ENCODE measurements at places on chromosomes 5 and 9.

DNA sequence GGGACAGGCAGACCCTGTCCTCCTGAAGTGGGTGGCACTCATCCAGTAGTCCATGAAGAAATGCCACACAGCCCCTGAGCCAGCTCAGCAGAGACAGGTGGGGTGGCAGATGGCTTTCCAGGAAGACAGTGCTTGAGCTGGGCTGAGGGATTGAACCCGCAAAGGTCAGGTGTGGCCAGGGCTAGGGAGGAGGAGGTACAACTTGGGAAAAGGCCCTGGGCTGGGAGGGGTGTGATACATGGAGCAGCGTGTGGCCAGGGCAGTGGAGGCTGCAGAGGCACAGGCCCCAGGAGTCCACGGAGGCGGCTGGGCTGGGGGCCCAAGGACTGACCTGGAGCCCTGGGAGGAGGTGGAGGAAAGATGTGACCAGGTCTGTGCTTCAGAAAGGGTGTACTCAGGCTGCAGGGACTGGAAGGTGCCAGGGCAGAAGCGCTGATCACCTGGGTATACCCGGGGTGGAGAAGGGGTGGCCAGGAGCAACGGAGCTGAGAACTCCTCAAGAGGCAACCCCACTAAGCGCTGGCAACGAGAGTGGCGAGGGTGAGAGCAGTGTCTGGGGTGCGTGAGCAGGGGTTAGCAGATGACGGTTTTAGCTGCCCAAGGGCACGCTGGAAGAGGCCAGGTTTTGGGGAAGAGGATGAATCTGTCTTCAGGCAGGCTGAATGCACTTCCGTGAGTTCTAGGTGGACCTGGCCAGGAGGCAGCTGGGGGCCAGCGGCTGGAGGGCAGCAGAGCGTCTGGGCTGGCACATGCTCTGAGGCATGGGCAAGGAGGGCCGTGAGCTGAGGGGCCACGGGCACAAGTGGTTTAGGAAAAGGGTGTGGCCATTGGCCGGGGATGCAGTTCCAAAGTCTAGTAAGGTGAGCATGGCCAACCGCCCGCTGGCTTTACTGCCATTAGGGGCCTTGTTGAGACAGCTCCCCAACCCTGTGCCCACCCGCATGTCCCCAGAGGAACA lies 3.9 kb upstream of the RABL6 start:
- no peak for DNase-seq

DNA sequence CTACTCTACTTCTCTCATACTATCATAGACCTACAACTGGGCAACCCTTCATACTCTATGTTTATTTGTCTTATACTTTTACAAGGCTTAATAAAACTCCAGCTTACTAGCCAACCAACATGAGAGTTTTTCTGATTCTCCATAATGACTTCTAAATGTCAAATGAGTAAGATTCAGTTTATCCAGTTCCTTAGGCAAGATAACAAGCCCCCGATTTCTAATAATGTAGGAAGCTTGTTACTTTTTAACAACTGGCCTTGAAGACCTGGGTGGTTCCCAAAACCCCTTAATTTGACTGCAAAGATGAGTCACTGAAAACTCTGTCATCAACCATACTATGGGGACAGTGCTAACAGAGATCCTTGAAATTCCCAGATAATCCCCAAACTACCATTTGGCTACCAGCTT lies 294.6 kb upstream of the ACTBL2 start:
- no peak for DNase-seq

DNA sequence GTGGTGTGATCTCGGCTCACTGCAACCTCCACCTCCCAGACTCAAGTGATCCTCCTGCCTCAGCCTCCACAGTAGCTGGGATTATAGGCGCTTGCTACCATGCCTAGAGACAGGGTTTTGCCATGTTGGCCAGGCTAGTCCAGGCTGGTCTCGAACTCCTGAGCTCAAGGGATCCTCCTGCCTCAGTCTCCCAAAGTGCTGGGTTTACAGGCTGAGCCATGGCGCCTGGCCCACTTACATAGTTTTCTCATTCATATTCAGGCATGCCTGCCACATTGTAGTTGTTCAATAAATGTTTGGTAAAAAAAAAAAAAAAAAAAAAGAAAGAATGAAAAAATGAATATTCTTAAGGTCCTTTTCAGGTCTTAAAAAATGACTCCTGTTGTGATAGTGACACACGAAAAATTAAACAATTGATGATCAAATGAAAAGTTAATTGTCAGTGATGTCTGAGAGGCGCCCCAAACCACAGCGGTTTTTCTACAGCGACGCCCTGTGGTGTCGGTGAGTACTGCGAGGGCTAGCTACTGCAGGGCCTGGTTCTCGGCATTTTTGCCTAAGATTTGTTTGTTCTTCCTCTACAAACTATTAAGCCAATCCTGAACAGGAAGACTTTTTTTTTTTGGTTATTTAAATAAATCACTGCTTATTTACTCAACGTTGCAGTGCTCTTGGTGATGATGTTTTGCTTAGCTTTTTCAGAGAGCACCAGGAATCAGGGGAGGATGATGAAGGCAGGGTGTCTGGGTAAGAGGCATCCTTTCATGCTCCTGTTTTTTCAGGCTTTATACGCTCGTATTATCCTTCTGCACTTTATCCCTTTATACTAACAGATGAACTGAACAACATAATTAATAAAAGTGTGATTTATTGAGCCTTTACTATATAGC lies 67.0 kb upstream of the DPYSL3 start:
- DNase-seq, result no peak

- no peak for DNase-seq
These were observed 74.3 kb downstream of the AMBP start for GRCh38 chr9:114003758-114004157.
